Activated CD8-positive, alpha-beta T cell treated with anti-CD3 and anti-CD28 coated beads for 36 hours (primary cell): ENCODE measurements at places on chromosomes 4 and X.

- no peak for DNase-seq
These were observed 250.3 kb upstream of the FAM47A start for GRCh38 chrX:34382416-34382815.

DNA sequence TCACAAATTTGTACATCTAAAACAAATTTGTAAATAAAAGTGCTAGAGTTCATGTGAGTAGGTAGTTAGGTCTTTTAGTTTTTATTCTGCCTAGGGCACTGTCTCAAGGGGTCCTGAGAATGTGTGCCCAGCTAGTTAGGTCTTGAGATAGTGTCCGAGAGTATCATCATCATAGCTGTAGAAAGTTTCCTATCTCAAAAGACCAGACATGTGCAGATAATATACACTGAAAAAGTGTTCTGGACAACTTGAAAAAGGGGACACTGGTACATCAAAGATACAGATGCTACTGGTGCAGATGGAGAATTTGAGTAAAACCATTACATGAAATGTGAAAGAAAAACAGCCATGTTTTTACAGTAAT is 1.8 kb upstream of the ZCCHC4 start:
- no peak for DNase-seq

- DNase-seq, result no peak
These were observed 455.4 kb downstream of the IL15 start for GRCh38 chr4:142091691-142092182.

- DNase-seq, result no peak
These were observed 63.5 kb downstream of the SHROOM3 start for GRCh38 chr4:76498550-76498949.

DNA sequence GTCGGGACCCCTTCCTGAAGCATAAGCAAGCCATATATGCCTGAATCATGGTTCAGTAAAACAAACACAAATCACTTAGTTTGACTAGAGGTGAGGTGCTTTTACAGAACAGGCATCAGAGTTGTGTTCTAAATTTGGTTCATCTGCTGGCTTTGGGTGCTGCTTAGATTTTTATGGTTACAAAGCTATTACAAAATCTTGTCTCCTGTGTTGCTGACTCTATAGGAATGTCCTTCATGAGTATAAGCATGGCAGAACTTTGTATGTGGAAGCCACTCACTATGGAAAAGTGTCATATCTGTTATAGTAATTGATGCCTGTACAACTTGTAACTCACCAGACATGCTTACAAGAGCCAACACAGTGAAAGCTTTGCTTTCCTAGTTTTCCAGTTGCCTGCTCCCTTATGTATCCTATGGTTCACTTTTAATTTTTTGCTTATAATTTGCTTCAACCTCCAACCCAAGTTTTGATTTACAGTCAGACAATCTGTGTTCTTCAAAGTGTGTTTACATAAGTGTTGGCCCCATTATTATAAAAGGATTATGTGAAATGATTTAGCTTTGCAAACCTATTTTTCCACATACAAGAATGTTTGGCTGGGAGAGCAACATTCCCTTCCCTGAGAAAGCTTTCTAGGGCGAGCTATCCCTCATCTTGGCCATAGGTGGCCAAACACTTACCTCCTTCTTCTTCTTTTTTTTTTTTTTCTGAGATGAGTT is 30.0 kb upstream of the CYP2U1 start:
- no peak for DNase-seq

- DNase-seq, result no peak
These were observed 311.4 kb downstream of the MAPK10 start for GRCh38 chr4:86048426-86048825.

- peak; percentile 39 for DNase-seq
These were observed 375 bp downstream of the FGFR3 start for GRCh38 chr4:1793496-1793840.

- peak; percentile 60 for DNase-seq
These were observed 121.2 kb upstream of the NAP1L5 start for GRCh38 chr4:88818631-88819470.

DNA sequence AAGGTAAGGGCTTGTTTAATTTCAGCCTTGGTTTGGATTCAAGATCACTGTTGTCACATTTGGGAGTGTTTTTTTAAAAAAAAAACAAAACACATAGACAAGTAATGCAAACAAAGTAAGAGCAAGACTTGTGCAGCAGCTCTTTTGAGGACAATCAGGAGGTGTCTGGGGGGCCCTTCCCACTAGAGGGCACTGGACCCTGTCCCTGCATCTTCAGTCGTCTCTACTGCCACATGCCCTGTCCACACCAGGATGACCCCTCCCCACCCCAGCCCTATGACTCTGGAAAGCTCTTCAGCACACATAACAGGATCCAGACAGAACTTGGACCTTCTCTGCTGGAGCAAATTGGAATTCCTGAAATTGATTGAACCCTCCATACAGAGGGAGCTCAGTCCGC is 71.0 kb downstream of the USP46 start:
- DNase-seq, result peak; percentile 40

GRCh38 chrX:49273181-49273727 is 3.7 kb downstream of the PPP1R3F start:
- DNase-seq, result peak; percentile 76

GRCh38 chrX:133297284-133297683 is 79.1 kb upstream of the TFDP3 start:
- no peak for DNase-seq

- DNase-seq, result no peak
These were observed 13.2 kb upstream of the IRF2 start for GRCh38 chr4:184487503-184487902.

GRCh38 chr4:36256398-36256891 is 12.1 kb upstream of the ARAP2 start:
- peak; percentile 40 for DNase-seq

DNA sequence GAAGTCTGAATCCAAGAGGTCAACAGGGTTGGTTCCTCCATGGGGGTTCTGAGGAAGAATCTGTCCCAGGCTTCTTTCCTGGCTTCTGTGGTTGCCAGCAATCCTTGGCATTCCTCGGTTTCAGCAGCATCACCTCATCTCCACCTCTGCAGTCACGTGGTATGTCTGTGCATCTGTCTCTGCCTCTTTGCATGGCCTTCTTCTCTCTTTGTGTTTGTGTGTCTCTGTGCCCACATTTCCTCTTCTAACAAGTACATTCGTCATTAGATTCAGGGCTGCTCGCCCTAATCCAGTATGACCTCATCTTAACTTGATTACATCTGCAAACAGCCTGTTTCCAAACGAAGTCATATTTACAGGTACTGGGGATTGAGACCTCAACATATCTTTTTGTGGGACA is 114.0 kb downstream of the BCOR start:
- no peak for DNase-seq

GRCh38 chrX:78330540-78330939 is 3.1 kb upstream of the CYSLTR1 start:
- DNase-seq, result no peak

DNA sequence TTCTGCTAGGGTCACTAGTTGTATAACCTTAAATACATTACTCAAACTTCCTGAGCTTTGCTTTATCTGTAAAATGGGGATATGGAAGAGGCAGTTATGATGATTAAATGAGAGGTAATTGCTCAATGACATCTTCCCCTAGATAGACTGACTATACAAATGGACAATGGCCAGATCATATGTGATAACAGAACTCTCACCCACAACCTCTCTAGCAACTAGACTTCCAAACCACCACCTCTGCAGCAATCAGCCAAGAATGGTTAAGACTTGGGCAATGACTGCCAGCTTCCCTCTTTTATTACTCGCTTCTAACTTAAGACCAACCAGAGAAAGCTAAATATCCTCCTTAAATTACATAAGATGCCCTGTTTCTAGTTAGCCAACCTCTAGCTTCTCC is 2.9 kb upstream of the SEPSECS start:
- no peak for DNase-seq
